ENCODE measurements at places on chromosomes 1 and 21. TPM values are rescaled to one million over a fixed set of nuclear protein-coding genes. Genes with fewer than 3 reads are reported as not detected.

PROK1 gene
- not detected for total RNA-seq

DYRK3 gene
- total RNA-seq, result 14.9 TPM

DMBX1 gene
- not detected for total RNA-seq

KRTAP19-1 gene
- not detected for total RNA-seq

NCMAP gene
- total RNA-seq, result 0.16 TPM

ATP6V1G3 gene
- not detected for total RNA-seq

KCNJ15 gene
- 0.31 TPM for total RNA-seq

PIGR gene
- 0.16 TPM for total RNA-seq

AADACL4 gene
- total RNA-seq, result not detected

TNFRSF18 gene
- total RNA-seq, result not detected

STPG1 gene
- total RNA-seq, result 7.6 TPM

ERRFI1 gene
- 352 TPM for total RNA-seq

MAP3K21 gene
- total RNA-seq, result 1.2 TPM

AQP10 gene
- total RNA-seq, result not detected

FNDC5 gene
- 7.3 TPM for total RNA-seq

PLCH2 gene
- total RNA-seq, result under 0.01 TPM

DIO1 gene
- total RNA-seq, result not detected

DDI2 gene
- 14.7 TPM for total RNA-seq

OR2G6 gene
- 0.08 TPM for total RNA-seq

TMPRSS3 gene
- total RNA-seq, result not detected

SGIP1 gene
- total RNA-seq, result 12.9 TPM

All from gastroesophageal sphincter (tissue), 4 donors.